ENCODE measurements at places on chromosomes 2 and 18.

GRCh38 chr2:171325886-171326585 lies 107.8 kb downstream of the METTL8 start:
- ATAC-seq, result no peak

- no peak for ATAC-seq
These were observed 23.3 kb downstream of the TNFAIP6 start for GRCh38 chr2:151380580-151381235.

DNA sequence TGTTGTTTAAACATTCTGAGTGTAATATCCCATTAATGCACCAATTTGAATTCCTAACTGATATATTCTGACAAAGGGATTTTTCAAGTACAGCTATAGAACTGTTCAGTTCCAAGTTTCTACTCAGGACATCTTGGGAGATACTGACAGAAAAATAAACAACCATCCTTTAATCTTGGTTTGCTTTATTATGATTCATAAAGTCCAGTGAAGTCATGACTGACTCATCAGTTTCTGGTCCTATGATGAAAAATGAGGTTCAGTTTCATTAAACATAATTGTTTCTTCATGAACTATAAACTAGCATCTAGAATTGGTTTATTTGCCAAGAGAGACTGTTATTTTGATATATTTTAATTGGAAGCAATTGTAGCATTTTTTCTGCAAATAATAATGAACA lies 896.2 kb downstream of the CCDC85A start:
- ATAC-seq, result no peak

- ATAC-seq, result no peak
These were observed 315.9 kb downstream of the DSEL start for GRCh38 chr18:67200665-67201064.

DNA sequence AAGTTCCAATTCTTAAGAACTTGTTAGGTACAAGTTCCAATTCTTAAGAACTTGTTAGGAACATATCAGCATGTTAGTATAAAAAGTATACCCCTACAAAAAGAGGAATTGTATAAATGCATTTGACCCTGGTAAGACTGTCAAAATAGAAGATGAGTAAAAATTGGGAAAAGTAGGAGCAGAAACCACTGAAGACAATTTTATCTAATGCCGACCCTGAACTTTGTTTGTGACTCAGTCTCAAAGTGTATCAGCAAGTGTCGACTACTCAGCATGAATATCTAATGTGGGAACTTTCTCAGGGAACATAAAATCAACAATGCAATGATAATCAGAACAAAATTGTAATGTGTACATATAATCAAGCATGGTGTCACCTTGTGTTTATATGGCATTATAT lies 583 bp upstream of the CD226 start:
- ATAC-seq, result no peak

- no peak for ATAC-seq
These were observed 28.9 kb downstream of the MGAT5 start for GRCh38 chr2:134282629-134283400.

DNA sequence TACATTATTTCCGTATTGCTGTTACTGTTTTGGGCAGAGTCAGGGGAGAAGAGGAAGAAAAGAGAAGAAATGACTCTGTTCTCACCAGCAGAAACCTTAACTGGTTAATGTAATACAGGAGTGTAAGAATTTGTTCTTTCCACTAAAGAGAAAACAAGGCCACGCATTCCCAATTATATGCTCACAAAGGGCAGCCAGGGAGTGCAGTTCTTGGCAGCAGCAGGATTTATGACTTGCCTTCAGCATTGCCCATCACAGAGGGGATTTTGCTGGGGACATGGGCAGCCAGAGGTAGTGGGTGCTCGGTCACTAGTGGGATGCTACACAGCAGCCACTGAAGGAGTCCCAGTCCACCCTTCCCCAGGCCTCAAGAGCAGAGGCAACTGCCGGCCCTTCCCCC lies 18.4 kb downstream of the MREG start:
- no peak for ATAC-seq

- ATAC-seq, result no peak
These were observed 102.4 kb downstream of the SH3RF3 start for GRCh38 chr2:109231428-109231827.

GRCh38 chr2:12432985-12433625 lies 283.6 kb upstream of the TRIB2 start:
- ATAC-seq, result no peak

GRCh38 chr2:74762789-74763188 lies 71.1 kb upstream of the HK2 start:
- no peak for ATAC-seq

GRCh38 chr2:11499081-11499743 lies 33.3 kb upstream of the E2F6 start:
- ATAC-seq, result no peak

- ATAC-seq, result no peak
These were observed 81.9 kb upstream of the TMEM178A start for GRCh38 chr2:39583781-39584180.

DNA sequence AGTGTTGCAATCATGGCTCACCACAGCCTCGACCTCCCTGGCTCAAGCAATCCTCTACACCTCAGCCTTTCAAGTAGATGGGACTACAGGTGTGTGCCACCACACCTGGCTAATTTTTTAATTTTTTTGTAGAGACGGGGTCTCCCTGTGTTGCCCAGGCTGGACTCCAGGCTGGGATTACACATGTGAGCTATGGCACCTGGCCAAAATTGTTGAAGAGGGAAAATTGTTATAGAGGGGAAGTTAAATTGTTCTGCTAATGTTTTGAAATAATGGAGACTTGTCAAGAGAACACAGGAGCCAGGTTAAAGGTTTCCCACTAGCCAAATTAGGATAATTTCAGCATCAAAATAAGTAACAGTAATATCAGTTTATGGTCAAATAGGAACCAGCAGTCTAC lies 25.1 kb downstream of the PPIG start:
- no peak for ATAC-seq

GRCh38 chr2:185628985-185629384 lies 109.6 kb upstream of the FSIP2 start:
- no peak for ATAC-seq

- ATAC-seq, result no peak
These were observed 82.1 kb upstream of the REV1 start for GRCh38 chr2:99571954-99572353.

DNA sequence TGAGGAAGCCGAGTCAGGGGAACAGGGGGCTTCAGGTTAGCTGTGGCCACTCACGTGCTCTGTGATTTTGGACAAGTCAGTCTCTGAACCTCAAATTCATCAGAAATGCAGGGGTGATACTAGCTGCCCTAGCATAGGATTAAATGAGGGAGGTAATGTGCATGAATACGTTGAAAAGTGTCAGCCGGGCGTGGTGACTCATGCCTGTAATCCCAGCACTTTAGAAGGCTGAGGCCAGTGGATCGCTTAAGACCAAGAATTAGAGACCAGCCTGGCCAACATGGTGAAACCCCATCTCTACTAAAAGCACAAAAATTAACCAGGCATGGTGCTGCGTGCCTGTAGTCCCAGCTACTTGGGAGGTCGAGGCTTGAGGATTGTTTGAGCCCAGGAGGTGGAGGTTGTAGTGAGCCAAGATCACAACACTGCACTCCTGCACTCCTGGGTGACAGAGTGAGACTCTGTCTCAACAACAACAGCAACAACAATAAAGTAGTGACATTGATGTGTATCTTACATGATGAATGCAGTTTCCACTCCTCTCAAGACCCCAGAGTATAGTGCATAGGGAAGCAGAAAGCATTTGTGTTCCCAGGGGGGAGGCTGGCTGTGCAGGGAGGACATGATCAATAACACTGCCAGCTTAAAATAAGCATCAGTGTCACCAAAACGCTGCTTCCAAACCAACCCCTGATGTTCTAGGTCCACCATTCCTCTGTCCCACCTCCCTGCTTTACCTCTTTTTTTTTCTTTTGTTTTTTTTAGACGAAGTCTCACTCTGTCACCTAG lies 68.8 kb downstream of the HNRNPLL start:
- ATAC-seq, result no peak

DNA sequence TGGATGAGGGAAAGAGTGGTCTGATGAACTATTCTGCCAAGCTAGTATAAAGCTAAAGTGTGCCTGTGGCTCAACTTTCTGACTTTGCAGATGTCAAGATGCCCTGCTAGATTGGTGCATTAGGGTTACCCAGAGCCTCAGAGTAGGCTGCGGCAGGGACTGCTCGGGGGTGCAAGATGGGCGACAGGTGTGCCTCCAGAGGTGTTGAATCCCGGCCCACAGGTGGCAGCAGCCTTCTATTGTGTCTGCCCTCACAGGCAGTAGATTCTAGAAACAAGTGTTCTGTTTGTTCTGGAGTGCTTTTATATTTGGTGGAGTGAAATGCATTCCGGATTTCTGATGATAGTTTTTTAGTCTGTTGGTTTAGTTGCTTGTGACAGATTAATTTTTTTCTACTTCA lies 131.6 kb upstream of the IL1R2 start:
- no peak for ATAC-seq

GRCh38 chr2:9010866-9011265 lies 7.4 kb upstream of the MBOAT2 start:
- no peak for ATAC-seq

- no peak for ATAC-seq
These were observed 7.0 kb upstream of the SP9 start for GRCh38 chr2:174327841-174328113.

DNA sequence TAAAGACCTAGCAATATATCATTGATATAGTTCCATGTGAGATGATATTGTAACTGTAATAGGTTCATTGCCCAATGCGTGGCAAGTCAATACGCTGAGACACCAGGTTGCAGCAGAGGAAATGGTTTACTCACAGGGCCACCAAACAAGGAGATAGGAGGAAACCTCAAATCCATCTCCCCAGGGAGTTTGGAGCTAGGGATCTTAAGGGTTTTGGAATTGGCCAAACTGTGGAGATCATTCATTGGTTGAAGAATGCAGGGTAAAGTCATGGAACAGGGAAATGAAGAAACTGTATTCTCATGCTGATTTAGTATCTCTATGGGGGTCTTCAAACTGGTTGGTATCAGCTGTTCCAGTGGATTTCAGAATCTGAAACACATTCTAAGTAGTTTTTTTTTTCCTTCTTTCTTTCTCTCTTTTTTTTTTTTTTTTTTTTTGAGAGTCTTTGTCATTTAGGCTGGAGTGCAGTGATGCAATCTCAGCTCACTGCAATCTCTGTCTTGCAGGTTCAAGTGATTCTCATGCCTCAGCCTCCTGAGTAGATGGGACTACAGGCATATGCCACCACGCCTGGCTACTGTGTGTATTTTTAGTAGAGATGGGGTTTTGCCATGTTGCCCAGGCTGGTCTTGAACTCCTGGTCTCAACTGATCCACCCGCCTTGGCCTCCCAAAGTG lies 30.7 kb upstream of the PPM1B start:
- no peak for ATAC-seq

DNA sequence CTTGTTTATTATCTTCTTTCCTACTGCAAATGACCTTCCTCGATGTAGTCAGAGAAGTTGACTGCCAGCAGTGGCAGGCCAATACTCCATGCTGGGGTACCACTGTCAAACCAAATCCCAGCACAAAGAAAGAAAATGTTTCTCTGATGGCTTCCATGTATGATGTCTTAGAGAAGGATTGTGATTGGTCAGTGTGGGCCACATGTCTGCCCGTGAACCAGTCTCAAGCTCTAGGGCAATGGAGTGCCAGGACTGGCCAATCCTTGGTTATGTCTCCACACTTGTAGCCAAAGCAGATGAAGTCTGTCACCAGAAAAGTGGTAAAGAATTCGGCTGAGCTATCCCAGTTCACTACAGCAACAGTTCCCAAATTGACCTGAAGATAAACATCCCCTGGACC lies 17.6 kb upstream of the SMAD4 start:
- ATAC-seq, result no peak

DNA sequence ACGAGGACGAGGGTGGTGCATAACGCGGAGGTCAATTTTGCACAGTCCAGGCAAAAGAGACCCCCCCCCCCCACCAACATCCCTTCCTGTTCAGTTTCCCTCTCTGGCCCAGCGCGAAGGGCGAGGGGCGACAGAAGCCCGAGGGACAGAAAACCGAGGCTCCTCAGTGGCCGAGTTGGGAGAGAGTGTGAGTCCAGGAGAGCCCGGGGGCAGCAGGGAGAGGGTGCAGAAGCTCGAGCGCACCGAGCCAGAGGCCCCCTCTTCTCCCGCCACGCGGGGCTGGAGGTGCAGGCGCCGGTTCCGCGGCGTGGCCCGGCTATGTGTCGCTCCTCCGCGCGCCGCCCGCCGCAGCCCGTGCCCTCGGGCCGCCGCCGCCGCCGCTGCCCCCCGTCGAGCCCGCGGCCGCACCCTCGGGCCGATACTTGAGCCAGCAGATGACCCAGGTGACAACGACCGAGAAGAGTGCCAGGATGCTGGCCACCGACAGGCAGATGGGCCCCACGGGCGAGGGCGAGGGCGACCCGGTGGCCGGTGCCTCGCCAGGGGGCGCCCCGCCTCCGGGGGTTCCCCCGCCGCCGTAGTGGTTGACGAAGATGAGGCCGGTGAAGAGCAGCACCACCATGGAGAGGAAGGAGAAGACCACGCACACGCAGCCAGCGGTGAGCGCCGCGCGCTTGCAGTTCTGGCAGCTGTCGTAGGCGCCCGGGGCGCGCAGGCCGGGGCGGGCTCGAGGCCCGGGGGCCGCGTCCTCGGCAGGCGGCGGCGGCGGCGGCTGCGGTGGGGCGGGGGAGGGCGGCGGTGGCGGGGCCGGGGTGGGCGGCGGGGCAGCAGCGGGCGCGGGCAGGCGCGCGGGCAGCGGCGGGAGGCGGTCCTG lies 20.2 kb upstream of the PAX3 start:
- ATAC-seq, result peak; percentile 44

GRCh38 chr2:85635636-85636035 lies 19.6 kb downstream of the USP39 start:
- ATAC-seq, result no peak

DNA sequence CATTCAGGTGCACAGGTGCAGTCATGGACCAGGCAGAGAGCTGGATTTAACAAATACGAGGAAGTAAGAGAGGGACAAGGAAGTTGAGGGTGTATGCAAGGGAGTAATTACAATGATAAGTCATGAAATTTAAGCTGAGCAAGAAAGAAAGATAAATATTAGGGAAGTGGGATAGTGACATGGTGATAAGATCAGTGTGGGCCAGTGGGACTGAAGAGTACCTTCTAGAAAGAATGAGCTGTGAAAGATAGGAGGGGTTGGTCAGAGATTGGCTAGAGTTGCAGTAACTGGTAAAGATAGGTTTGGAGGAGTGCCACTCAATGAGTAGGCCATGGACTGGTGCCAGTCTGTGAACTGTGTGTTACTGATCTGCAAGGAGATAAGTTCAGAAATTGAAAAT lies 200.8 kb upstream of the SIX3 start:
- no peak for ATAC-seq

DNA sequence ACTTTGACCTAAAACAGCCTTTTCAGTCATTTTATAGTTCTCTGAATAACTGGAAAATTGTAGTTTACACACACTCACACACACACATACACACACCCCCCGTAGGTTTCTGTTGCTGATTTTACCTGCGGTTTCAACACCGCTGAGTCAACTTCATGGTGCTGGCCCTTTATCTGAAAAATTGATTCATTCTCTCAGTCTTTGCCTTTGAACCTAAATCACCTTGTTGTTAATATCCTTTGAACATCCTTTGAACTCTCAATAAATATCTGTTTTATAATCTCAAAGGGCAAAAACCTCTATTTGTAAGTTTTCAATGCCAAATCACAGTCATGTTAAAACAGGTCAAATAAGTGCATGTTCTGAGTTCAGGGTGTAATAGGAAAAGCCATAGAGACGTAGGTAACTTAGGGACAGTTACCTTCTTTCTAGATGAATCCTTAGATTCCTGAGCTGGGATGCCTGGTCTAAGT lies 109.0 kb upstream of the BZW1 start:
- ATAC-seq, result no peak
